ENCODE measurements at places on chromosomes 12 and 14. TPM values are rescaled to one million over a fixed set of nuclear protein-coding genes. Genes with fewer than 3 reads are reported as not detected.

DNA sequence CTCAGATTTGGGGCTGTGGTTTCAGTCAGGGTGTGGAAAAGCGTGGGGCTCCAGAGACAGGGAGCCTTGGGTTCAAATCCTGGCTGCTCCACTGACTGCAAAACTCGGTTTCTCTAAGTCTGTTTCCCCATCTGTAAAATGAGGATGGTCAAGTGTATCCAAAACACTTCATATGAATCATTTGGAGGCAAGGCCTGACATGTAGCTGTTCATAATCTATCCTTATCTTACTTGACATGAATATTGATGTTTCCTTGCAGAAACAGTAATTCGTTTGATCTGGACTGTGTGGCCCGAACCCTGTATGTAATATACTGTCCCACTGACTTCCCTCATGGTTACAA, 1.5 kb upstream of the CCDC63 start:
- H3K4me1 ChIP-seq, result no peaks in the 10 kb centered on the region
- no peaks in the 10 kb centered on the region for H3K36me3 ChIP-seq
- peaks cover 26% of the 10 kb centered on the region for H3K27me3 ChIP-seq
- DNase-seq, result no peak

DNA sequence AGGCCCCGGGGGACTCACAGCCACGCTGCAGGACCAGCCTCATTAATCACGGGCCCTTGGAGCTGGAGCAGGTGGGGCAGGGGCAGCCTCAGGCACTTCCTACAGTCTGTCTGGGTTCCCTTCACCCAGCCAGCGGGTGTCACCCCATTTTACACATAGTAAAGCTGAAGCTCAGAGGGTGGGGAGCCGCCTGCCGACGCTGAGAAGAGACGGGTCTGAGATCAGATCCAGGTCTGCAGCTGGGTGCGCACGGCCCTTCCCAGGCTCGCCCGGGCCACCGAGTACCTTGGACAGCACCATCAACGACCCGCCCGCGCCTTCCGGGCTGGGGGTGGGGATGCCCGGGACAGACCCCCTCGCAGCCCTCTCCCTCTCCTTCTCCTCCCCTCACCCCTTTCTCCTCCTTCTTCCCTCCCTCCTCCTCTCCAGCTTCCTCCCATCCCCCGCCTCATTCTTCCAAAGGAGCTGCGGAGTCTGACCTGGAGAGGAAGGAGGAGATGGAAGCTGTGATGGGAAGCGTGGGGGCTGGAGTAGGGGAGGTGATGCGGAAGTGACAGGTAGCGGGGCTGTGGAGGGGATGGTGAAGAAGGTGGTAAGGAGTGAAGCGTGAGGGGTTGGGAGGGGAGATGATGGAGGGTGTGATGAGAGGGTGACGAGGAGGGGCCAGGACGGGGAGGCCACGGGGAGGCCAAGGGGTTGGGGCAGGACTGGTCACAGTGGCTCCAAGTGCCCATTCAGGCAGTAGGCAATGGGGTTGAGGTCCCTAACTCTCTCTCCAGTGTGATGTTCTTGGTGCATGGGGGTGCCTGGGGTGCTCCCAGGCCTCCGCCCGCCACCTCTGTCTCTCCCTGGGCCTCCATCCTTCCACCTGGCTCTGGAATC, 8.8 kb downstream of the DTX1 start:
- H3K4me3 ChIP-seq, result no peak overlapping the region
- no peaks in the 10 kb centered on the region for H3K36me3 ChIP-seq
- no peak for DNase-seq
- H3K27ac ChIP-seq, result no peak overlapping the region

DNA sequence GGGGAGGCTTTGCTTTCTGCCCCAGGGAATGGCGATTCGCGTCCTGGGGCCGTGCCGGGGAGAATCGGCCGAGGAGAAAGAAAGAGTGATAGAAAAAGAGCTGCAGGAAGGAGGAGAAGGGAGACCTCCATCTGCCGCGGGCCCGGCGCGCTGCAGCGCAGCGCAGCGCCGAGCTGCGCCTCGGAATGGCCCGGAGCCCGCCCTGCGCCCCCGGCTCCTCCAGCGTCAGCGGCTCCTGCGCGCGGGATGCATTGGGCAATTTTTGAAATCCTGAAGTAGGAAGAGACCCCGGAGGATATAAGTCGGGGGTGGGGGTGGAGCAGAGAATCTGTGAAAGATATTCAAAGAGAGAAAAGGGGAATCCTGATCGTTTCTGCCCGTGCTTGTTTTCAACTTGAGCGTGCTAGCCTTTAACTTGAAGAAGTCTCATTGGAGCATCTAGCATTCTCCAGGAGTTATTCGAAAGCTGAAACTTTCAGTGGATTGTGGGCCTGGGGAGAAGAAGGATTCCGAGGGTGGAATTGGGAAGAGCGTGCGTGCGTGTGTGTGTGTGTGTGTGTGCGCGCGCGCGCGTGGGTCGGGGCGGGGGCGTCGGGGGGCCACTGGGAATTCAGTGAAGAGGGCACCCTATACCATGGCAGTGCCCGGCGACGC, 441 bp downstream of the PDE3A start:
- H3K4me3 ChIP-seq, result no peak overlapping the region
- H3K27ac ChIP-seq, result no peak overlapping the region
- H3K27me3 ChIP-seq, result peaks cover 10% of the 10 kb centered on the region
- no peak for DNase-seq

DNA sequence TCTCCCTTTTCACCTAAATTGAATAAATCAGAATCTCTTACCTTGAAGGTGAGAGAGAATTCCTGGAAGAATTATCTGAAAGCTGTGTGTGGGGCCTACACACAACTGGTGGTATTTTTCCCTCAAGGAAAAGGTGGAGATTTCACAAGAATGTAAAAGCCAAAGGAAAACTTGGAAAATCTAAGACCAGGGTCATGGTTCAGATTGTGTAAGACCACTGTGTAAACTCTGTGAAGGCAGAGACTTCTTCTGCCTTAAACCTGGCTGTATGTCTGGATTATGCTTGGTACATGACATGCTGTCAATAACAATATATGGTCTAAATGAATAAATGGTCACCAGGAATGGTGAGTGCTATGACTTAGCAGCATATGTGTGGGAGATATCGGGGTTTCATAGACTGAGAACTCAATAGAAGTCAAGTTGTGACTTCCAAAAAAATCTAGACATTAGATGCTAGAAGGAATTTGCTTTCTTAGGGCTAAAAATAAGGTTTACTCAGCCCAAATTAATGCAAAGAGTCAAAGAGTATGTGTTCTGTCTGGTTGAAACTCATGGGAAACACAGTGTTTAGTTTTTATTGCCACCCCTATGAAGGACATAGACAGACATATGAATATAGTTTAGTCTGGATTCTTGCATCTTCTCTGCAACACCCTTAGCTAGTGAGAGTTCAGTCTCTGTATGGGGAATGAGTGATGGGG, 163.7 kb downstream of the SNAPC1 start:
- H3K27me3 ChIP-seq, result peaks cover 9% of the 10 kb centered on the region
- no peaks in the 10 kb centered on the region for H3K4me1 ChIP-seq
- no peak for DNase-seq

The RPGRIP1 gene
- not detected for total RNA-seq

Measured in CD4-positive, CD25-positive, alpha-beta regulatory T cell (primary cell).